ENCODE measurements at places on chromosomes 3 and 15. TPM values are rescaled to one million over a fixed set of nuclear protein-coding genes. Genes with fewer than 3 reads are reported as not detected.

The MINDY2 gene
- 10.7 TPM for total RNA-seq

The DZIP1L gene
- total RNA-seq = 0.16 TPM

The HYAL1 gene
- 0.59 TPM for total RNA-seq

The TUSC7 gene
- total RNA-seq = not detected

The AMIGO3 gene
- total RNA-seq = not detected

The GABRA5 gene
- total RNA-seq = not detected

The MUC20 gene
- total RNA-seq = 5.0 TPM

The WNT7A gene
- not detected for total RNA-seq

The SLC28A2 gene
- total RNA-seq = not detected

The UNC13C gene
- not detected for total RNA-seq

The INSYN1 gene
- not detected for total RNA-seq

The SNTN gene
- total RNA-seq = not detected

The ACKR4 gene
- not detected for total RNA-seq

The GOLGA6L1 gene
- total RNA-seq = not detected

The CNOT10 gene
- 51.5 TPM for total RNA-seq

DNA sequence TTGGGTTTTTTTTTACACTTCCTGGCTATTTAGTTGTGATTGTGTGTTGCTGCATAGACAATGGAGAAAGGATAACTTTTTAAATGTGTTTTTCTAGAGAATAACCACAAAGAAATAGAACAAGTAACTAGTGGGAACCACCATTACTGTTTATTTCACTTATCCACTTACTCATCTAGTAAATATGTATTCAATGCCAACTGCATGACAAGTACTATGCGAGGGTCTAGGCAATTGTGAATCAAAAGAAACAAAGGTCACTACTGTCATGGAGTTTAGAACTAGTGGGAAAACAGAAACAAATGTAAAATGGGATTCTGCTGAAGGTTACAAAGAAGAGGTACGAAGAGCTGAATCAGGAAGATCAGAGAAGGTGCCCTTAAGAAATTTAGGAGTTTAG, 600.9 kb upstream of the ROBO2 start:
- H3K27ac ChIP-seq = no peak overlapping the region
- no peak overlapping the region for H3K4me3 ChIP-seq
- no peaks in the 10 kb centered on the region for H3K27me3 ChIP-seq
- no peaks in the 10 kb centered on the region for H3K36me3 ChIP-seq
- no peaks in the 10 kb centered on the region for H3K4me1 ChIP-seq

DNA sequence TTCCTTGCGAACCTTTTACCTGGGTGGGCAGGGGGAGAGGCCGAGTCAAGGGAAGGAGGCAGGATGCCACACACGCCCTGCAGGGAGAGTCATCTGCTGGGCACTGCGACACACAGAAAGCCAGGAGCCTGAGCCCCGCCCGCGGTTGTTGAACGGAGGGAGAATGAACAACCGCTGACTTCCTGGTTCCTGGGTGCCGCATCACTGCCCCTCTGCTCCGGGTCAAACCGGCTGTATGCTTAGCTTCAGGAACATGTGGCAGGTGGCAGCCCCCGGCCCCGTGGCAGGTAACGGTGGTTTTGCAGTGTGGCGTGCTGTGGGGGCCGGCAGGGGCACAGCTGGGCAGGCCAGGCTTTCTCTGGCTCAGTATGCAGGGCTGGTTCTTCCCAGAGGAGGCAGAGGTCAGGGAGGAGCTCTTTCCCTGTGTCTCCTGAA, 33.4 kb downstream of the APBA2 start:
- H3K36me3 ChIP-seq = peaks cover 2% of the 10 kb centered on the region
- peaks cover 25% of the 10 kb centered on the region for H3K4me1 ChIP-seq
- H3K4me3 ChIP-seq = peak overlapping the region; percentile 28
- H3K27ac ChIP-seq = no peak overlapping the region
- H3K27me3 ChIP-seq = no peaks in the 10 kb centered on the region

DNA sequence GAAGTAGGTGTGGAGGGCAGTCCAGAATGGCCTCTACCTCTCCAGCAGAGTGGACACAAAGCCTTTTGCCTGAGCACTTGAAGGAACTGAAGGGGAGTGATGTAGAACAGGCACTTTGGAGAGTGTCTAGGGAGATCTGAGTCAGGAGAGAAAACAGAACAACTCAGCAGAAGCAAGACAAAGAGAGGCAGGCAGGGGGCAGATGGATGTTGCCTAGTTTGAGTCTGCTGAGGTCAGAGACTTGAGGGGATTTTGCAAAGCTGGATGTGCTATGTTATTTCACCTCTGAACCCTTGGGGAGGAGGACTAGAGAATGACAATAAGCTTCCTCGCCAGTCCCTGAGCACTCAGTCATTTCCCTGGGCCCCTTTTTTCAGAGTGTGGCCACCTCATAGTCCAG, 366.4 kb downstream of the EPHB1 start:
- no peaks in the 10 kb centered on the region for H3K36me3 ChIP-seq
- no peaks in the 10 kb centered on the region for H3K4me1 ChIP-seq
- no peak overlapping the region for H3K4me3 ChIP-seq
- H3K27ac ChIP-seq = no peak overlapping the region
- no peak for DNase-seq

DNA sequence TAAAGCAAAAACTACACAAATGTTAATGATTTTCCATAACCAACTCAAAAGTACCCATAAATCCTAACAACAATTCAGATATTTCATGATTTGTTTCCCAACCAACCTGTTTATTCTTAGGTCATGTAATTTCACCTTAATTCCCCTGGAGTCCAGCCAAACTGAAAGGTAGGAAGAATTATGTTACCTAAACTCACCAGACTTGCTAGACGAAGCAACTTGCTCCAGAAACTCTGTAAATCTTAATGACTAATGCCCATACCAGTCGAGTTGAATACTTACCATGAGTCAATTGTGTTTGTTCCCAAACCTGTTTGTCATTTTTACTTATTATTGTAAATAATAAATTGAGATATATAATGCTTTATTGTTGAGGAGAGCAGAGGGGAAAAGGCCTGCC, 1030.0 kb downstream of the TBL1XR1 start:
- H3K36me3 ChIP-seq = no peaks in the 10 kb centered on the region
- H3K27me3 ChIP-seq = no peaks in the 10 kb centered on the region
- no peaks in the 10 kb centered on the region for H3K4me1 ChIP-seq

GRCh38 chr15:91032919-91033803, 10.8 kb upstream of the VPS33B start:
- peak; percentile 53 for DNase-seq
- H3K27me3 ChIP-seq = peaks cover 10% of the 10 kb centered on the region
- H3K27ac ChIP-seq = no peak overlapping the region
- no peak overlapping the region for H3K4me3 ChIP-seq

- H3K36me3 ChIP-seq = no peaks in the 10 kb centered on the region
- no peak overlapping the region for H3K27ac ChIP-seq
- DNase-seq = no peak
- no peak overlapping the region for H3K4me3 ChIP-seq
- no peaks in the 10 kb centered on the region for H3K4me1 ChIP-seq
Observed at GRCh38 chr3:132009241-132009640, 25.6 kb downstream of the CPNE4 start.

GRCh38 chr3:118970819-118971218, 63.8 kb downstream of the IGSF11 start:
- no peaks in the 10 kb centered on the region for H3K36me3 ChIP-seq
- no peak overlapping the region for H3K27ac ChIP-seq
- DNase-seq = no peak
- no peaks in the 10 kb centered on the region for H3K4me1 ChIP-seq
- H3K4me3 ChIP-seq = no peak overlapping the region

DNA sequence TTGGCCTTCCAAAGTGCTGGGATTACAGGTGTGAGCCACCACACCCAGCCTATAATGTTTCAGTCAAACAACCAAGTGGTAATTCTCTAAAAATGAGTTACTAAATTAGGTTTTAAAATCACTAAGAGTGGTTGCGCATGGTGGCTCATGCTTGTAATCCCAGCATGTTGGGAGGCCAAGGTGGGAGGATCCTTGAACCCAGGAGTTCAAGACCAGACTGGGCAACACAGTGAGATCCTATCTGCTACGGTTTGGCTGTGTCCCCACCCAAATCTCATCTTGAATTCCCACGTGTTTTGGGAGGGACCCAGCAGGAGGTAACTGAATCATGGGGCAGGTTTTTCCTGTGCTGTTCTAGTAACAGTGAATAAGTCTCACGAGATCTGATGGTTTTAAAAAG, 26.1 kb downstream of the SEC11A start:
- no peak for DNase-seq
- no peak overlapping the region for H3K27ac ChIP-seq
- peaks cover 61% of the 10 kb centered on the region for H3K36me3 ChIP-seq
- peaks cover 20% of the 10 kb centered on the region for H3K4me1 ChIP-seq

- H3K4me1 ChIP-seq = peaks cover 3% of the 10 kb centered on the region
- DNase-seq = no peak
- H3K27me3 ChIP-seq = no peaks in the 10 kb centered on the region
- no peak overlapping the region for H3K4me3 ChIP-seq
Observed at GRCh38 chr15:43463507-43463906, 29.4 kb downstream of the TP53BP1 start.

DNA sequence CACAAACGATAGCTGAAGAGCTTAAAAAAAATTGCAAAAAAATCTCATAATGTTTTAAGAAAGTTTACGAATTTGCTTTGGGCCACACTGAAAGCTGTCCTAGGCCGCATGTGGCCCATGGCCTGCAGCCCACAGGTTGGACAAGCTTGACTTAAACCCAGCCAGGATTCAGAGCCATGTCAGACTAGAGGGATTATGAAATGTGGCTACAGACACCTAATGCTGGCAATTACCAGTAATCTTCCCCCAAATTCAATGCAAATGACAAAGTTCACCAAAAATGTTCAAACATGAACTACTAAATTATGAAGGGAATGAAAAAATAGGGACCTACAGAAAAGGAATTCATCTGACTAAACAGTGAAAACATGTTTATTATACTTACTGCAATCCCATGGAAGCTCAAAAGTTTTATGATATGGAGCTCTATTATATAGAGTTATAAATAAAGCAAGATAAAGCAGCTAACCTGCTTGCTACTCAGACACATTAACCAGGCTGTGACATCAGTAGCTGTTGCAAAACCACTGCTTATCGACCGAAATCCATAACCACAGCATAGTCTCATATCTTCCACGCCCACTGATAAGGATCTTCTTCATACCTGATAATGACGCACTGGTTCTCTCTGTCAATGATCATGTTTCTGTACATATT, 49.2 kb downstream of the LDHAL6B start:
- H3K27ac ChIP-seq = peak overlapping the region; percentile 41
- peak overlapping the region; percentile 22 for H3K4me3 ChIP-seq
- H3K4me1 ChIP-seq = peaks cover 53% of the 10 kb centered on the region
- H3K36me3 ChIP-seq = peaks cover 35% of the 10 kb centered on the region

- peaks cover 42% of the 10 kb centered on the region for H3K4me1 ChIP-seq
- H3K27me3 ChIP-seq = no peaks in the 10 kb centered on the region
- no peak for DNase-seq
- no peaks in the 10 kb centered on the region for H3K36me3 ChIP-seq
- H3K27ac ChIP-seq = peak overlapping the region; percentile 12
Observed at GRCh38 chr3:195182470-195182795, 88.5 kb downstream of the XXYLT1 start.

GRCh38 chr3:133996251-133996661, 33.5 kb downstream of the SLCO2A1 start:
- DNase-seq = no peak
- no peaks in the 10 kb centered on the region for H3K4me1 ChIP-seq
- no peak overlapping the region for H3K4me3 ChIP-seq
- no peaks in the 10 kb centered on the region for H3K36me3 ChIP-seq

GRCh38 chr15:100810831-100811230, 68.8 kb upstream of the ALDH1A3 start:
- no peaks in the 10 kb centered on the region for H3K36me3 ChIP-seq
- peaks cover 2% of the 10 kb centered on the region for H3K4me1 ChIP-seq
- H3K27me3 ChIP-seq = no peaks in the 10 kb centered on the region

DNA sequence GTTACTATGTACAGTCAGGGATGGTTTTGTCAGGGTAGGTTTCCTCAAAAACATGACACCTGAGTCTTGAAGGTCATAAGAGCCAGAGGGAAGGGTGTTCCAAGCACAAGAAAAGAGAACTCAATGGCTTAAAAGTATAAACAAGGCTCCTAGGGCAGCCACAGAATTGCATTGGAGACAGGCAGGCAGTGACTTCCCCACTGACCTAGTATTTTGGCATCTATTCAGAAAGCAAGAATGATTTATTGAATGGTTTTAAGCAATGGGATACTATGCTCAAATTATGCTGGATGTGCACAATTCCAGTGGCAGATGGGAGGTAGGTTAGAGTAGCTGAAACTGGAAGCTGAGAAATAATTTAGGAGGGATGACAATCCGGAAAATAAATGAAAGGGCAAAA, 54.0 kb downstream of the TSC22D2 start:
- DNase-seq = no peak
- H3K4me3 ChIP-seq = no peak overlapping the region
- peaks cover under 1% of the 10 kb centered on the region for H3K27me3 ChIP-seq
- no peaks in the 10 kb centered on the region for H3K4me1 ChIP-seq
- H3K36me3 ChIP-seq = peaks cover 18% of the 10 kb centered on the region
- no peak overlapping the region for H3K27ac ChIP-seq

DNA sequence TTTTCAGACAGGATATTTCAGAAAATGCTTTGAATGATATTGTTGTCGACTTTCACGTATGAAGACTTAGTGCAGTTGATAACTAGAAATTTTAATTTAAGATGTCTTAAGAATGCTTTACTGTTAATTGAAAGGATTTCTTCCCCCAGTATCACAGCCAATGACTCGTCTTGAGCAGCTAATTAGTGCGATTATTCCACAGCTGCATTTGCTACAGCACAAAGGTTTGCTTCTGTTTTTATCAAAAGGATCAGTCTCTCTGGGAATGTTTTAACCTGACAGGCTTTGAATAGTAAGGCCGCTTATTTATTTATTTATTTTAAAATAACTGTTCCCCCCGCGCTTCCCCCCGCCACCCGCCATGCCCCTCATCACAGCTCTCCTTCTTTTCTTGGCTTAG, 123.5 kb upstream of the SAMMSON start:
- no peaks in the 10 kb centered on the region for H3K4me1 ChIP-seq
- no peak for DNase-seq
- H3K36me3 ChIP-seq = no peaks in the 10 kb centered on the region

DNA sequence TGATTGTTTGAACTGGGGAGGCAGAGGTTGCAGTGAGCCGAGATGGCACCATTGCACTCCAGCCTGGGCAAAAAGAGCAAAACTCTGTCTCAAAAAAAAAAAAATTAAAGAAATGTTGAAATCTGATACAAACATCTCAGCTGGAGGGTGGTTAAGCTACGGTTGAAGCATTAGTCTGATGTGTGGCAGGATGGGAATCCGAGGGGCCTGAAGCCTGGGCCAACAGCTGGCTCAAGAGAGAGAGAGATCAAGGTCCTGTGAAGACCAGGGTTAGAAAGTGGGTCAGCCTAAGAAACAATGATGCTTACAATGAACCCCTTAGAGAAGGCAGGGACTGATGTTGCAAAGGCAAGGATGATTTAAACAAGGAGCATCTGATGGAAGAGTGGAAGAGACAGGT, 69.8 kb downstream of the CD200R1L start:
- H3K4me3 ChIP-seq = no peak overlapping the region
- no peaks in the 10 kb centered on the region for H3K36me3 ChIP-seq
- no peak overlapping the region for H3K27ac ChIP-seq
- H3K27me3 ChIP-seq = peaks cover 15% of the 10 kb centered on the region

GRCh38 chr3:45462522-45463265, 74.3 kb downstream of the LARS2 start:
- H3K27ac ChIP-seq = peak overlapping the region; percentile 26
- no peak for DNase-seq
- peaks cover 42% of the 10 kb centered on the region for H3K36me3 ChIP-seq
- H3K4me3 ChIP-seq = no peak overlapping the region

All from activated T-helper 2 cell treated with anti-CD3 and anti-CD28 coated beads, Interferon-gamma antibody, Interleukin-2, Interleukin-4, amounts not matched to agents 10 μg/mL and 5 μg/mL and 100 μg/mL, durations not matched to agents 14 hours and 24 hours and 36 hours (primary cell).